ENCODE measurements at places on chromosomes 13 and 19. TPM values are rescaled to one million over a fixed set of nuclear protein-coding genes. Genes with fewer than 3 reads are reported as not detected.

DNA sequence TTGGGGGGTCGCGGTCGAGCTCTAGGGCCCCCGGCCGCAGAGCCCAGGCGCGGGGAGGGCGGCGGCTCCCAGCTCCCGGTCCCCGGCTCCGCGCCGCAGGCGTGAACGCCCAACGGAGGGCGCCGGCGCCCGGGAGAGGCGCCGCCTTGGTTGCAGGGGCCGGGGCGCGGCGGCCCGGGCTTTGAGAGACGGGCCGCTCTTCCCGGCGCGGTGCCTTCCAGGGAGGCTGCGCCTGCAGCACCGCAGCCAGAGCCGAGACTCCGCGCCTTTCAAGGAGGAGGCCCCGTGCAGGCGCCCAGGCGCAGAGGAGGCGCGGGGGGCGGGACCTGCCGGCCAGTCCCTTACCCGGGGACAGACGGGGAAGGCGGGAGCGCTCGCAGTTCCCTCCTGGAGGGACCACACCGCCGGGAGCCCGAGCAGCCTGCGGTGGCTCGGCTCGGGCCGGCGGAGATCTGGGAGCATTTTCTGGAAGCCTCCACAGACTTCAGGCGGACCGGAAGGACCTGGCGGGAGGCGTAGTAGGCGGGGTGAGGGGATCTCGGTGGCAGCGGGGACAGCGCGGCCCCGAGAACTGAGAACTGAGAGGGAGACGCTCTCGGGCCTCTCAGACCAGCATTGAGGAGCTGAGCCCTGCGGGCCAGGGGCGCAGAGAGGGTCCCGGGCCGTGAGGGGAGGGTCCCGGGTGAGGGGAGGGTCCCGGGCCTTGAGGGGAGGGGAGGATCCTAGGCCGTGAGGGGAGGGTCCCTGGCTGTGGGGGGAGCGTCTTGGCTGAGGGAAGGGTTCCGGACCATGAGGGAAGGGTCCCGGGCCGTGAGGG lies 25.5 kb upstream of the MCF2L start:
- peak; percentile 71 for DNase-seq

- DNase-seq: no peak
These were observed 92.7 kb upstream of the KLF12 start for GRCh38 chr13:74226791-74227475.

GRCh38 chr13:30149248-30149647 lies 158.1 kb downstream of the KATNAL1 start:
- no peak for DNase-seq

- peak; percentile 68 for DNase-seq
These were observed 8.0 kb downstream of the SPHK2 start for GRCh38 chr19:48627201-48627864.

DNA sequence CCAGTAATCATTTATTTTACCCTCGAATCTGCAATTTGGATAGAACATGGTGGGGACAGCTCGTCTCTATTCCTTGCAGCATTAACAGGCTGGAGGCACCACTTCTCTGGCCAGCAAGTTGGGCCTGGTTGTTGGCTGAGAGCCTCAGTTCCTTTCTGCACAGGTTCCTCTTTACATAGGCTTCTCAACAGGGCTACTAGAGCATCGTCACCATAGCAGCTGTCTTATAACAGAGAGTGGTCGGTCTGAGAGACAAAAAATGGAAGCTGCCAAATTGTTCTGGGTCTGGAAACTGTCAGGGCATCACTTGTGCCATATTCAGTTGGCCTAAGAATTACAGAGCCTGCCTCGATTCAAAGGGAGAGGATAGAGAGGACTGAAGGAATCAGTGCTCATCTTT lies 86.7 kb downstream of the DNAJC15 start:
- no peak for DNase-seq

- no peak for DNase-seq
These were observed 214.2 kb downstream of the LACC1 start for GRCh38 chr13:44093607-44094564.

GRCh38 chr19:46495786-46496099 lies at the start of gene PNMA8B:
Gene PNMA8B (minus strand): TSS chr19:46495867. CDS start chr19:46495465, 402 bp downstream.
- peak; percentile 83 for DNase-seq

DNA sequence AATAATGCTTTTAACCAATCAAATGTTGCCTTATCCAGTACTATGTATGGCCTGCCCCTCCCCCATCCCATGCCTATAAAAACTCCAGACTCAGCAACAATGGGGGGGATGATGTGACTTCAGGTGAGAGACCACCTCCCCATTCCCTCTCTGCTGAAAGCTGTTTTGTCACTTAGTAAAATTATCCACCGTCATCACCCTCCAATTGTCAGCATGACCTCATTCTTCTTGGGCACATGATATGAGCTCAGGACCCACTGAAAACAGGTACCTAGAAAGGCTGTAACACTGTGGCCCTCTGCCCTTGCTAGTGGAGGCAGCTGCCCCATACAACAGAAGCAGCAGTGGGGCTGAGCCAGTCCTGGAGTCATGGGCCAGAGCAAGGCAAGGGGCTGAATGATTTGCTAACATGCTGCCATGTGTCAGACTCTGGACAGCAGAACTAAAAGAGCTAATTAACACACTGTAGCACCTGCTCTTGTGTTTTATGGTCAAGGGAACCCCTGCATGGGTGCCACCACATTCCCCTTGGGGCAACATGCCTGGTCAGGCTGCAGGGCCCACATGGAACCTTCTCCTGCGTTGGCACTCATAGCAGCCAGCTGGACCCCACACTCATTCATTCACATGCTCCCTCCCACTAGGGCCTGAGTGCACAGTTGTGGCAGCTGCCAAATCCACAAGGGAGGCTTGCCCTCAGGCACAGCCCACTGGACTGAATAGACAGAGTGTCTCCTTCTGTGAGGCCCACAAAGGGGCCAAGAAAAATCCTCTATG lies 722.2 kb upstream of the PCDH20 start:
- DNase-seq: no peak

- no peak for DNase-seq
These were observed 23.3 kb upstream of the SPART start for GRCh38 chr13:36369268-36370107.

DNA sequence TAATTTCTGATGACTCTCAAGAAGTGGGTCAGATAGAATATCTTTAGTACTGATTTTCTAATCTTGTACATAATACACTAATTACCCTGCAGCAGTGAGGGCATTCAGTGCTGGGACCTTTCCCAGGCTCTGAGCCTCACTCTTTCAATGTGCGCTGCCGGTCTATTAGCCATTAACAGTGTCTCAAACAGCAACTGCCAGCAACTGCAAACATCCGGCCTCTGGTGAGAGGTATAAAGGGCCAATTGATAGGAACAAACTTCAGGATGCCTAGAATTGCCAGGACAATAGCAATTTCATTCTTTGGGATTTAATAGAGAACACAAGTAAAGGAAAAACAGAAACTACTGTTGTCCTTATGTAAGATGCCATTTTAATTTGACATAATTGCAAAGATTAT lies 604.4 kb upstream of the SPRY2 start:
- no peak for DNase-seq

DNA sequence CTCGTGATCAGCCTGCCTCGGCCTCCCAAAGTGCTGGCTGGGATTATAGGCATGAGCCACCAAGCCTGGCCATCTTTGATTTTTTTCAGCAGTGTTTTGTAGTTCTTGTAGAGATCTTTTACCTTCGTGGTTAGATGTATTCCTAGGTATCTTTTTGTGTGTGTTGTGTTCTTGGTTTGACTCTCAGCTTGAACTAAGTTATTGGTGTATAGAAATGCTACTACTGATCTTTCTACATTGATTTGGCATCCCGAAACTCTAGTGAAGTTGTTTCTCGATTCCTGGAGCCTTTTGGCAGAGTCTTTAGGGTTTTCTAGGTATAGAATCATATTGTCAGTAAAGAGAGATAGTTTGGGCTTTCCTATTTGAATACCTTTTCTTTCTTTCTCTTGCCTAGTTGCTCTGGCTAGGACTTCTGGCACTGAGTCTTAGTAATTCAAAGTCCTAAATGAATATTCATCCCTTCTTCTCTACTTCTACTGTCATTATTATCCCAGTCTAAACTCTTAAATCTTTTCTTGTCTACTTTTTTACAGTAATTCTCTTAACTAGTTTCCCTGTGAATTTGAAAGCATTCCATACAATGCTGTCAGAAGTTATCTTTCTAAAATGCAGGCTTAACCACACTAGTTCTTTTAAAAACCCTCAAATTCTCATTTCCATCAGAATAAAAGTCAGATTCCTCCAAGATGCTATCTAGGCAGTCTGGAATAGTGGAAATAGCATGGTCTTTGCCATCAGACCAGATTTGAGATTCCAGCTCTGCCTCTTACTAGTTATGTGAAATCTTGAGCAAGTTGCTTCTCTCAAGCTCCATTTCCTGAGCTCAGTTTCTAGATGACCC lies 7.0 kb downstream of the GPR18 start:
- DNase-seq: no peak

DNA sequence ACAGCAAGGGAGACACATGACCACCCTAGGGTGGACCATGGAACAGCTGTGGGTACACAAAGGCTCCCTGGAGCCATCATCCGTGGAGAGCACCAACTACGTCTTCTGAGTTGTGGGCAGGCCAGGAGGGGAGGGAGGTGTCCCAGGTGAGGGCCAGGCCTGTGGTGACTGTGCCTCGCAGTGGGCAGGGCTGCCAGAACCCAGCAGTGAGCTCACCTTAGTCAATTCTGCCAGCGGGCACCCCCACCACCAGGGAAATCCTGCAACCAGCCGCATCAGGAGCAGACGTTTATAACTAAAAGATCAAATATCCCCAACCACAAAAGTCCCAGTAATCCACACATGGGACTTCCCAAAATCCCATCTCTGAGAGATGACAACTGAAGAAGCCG lies 19.6 kb downstream of the ELL start:
- no peak for DNase-seq

DNA sequence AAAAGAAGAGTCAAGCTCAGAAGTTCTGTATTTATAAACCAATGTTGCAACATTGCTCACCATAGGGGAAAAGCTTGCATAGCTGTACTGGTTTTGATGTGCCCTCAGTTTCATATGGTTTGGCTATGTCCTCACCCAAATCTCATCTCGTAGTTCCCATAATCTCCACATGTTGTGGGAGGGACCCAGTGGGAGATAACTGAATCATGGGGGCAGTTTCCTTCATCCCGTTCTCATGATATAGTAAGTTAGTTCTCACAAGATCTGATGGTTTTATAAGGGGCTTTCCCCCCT lies 73.9 kb downstream of the TNFRSF19 start:
- no peak for DNase-seq

DNA sequence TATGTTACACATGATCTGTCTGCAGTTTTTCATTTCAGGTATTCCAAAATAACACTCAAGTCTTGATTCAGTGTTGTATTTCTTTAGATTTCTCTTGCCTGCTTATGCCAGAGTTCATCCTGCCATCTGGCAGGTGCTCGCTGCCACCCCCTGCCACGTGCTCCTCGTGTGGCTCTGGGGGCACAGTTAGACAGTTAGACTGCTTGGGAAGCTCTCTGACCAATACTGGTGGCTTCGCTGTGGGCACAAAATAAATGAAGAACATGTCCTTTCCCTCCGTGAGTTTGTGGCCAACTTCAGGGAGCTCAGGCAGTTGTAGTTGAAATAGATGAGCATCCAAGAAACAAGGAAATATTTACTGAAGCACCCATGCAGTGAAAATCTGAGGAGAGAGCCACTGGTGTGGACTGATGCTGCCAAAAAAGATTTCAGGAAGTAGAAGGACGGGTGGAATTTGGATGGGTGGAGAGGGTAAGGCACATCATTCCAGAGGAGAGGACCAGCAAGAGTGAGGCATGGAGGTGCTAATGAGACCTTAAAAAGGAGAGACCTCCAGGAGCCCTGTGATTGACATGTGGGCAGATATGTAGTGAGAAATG lies 37.5 kb upstream of the GPR183 start:
- no peak for DNase-seq

GRCh38 chr19:2551172-2551863 lies 75.4 kb downstream of the GADD45B start:
- DNase-seq: peak; percentile 63

DNA sequence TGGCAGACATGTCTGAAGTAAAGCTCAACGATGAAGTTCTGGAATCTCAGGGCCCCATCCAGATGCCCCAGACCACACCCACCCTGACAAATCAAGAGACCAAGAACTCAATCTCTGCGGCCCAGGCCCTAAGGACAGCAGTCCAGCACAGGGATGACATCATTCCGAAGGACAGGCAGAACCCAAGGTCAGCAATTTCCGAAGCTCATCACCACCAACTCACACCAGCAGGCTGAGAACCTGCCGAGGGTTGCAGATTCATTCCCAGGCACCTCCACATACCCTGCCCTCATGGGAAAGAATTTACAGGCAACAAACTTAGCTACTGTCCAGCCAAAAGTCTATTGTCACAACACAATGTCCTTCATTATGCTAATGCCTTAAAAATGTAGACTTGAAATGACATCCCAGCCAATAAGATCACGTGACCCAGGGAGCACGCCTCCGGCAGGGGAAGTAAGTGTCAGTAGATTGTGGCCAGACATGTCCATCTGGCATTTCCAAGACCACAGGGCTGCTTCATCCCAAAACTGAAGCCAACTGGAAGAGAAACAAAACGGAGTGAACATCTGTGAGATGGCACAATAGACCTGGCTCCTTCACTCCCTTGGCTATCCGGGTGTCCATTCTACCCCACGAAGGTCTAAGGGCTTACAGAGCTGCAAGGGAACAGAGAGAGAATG lies 98.8 kb downstream of the CRYL1 start:
- DNase-seq: no peak

DNA sequence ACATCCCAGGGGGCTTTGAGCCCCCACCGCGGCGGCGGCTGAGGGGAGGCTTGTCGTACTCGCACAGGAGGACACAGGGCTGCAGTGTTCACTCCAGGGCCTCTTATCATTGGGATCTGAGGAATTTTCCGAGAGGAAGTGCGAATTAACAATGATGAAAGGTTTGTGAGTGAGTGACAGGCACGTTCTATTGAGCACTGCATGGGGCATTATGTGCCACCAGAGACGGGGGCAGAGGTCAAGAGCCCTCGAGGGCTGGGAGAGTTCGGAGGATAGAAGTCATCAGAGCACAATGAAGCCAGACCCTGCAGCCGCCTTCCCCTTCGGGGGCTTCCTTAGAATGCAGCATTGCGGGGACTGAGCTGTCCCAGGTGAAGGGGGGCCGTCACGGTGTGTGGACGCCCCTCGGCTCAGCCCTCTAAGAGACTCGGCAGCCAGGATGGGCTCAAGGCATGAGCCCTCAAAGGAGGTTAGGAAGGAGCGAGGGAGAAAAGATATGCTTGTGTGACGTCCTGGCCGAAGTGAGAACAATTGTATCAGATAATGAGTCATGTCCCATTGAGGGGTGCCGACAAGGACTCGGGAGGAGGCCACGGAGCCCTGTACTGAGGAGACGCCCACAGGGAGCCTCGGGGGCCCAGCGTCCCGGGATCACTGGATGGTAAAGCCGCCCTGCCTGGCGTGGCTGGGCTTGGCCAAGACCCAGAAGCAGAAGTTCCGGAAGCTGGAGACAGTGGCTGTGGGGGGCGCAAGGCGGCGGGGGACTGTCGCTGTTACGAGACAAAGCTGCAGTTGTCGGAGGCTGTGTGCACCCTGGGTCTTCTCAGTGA lies 53.9 kb downstream of the MCF2L start:
- no peak for DNase-seq

Gene THSD8
- not detected for total RNA-seq

Gene ZNF175
- 5.0 TPM for total RNA-seq

Gene CEACAM8
- not detected for total RNA-seq

Gene EPSTI1
- total RNA-seq: 3.9 TPM

Gene IFI30
- 45.7 TPM for total RNA-seq

Gene ZSCAN4
- total RNA-seq: not detected

Gene GRIN2D
- not detected for total RNA-seq

Gene NKPD1
- 0.83 TPM for total RNA-seq

Gene PPFIA3
- total RNA-seq: 2.6 TPM

Gene KLK10
- total RNA-seq: 0.82 TPM

Gene CCL25
- not detected for total RNA-seq

Gene TJP3
- total RNA-seq: 0.33 TPM

Gene PCDH9
- total RNA-seq: 11.4 TPM

Gene C13orf46
- total RNA-seq: 0.81 TPM

Gene KLF2
- 49.3 TPM for total RNA-seq

Gene PLIN4
- 71.7 TPM for total RNA-seq

Gene LSR
- 3.2 TPM for total RNA-seq

Gene TMPRSS9
- 0.68 TPM for total RNA-seq
